ENCODE measurements at places on chromosomes 2 and 18. TPM values are rescaled to one million over a fixed set of nuclear protein-coding genes. Genes with fewer than 3 reads are reported as not detected.

Gene IGFBP5
- polyA plus RNA-seq, result 92.1 TPM

Gene ATG16L1
- 8.7 TPM for polyA plus RNA-seq

Gene TEKT4
- not detected for polyA plus RNA-seq

Gene APLF
- polyA plus RNA-seq, result 0.68 TPM

Gene BZW1
- polyA plus RNA-seq, result 84.7 TPM

Gene RTP5
- polyA plus RNA-seq, result not detected

Gene BCL11A
- 15.2 TPM for polyA plus RNA-seq

Gene KCNK3
- polyA plus RNA-seq, result 2.8 TPM

Gene UGT1A10
- 2.2 TPM for polyA plus RNA-seq

Gene GPR35
- 12.8 TPM for polyA plus RNA-seq

Gene TBR1
- polyA plus RNA-seq, result not detected

Gene CCBE1
- polyA plus RNA-seq, result 0.61 TPM

Gene C1QL2
- polyA plus RNA-seq, result not detected

Gene UGT1A8
- polyA plus RNA-seq, result 2.3 TPM

GRCh38 chr2:120873958-120874887 is 138.6 kb downstream of the GLI2 start:
- no peak for DNase-seq

DNA sequence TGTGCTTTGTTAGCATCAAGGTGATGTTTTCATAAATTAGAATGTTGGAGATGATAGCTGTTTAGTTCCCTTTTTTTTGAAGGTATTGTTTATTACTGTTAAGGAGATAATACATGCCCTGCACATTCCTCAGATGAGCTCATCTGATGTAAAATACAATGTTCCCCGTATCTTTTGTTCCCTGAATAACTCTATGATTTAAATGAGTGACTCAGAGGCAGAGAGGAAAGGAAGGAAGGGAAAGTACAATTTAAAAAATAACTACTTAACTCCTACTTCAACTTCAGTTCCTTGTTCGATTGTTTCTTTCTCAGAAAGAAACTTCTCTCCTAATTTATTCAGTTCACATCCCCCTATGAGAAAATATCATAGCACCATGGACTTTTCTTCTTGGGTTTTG is 208.7 kb downstream of the KCNE4 start:
- DNase-seq, result no peak

GRCh38 chr2:12036640-12036983 is 290.2 kb downstream of the LPIN1 start:
- DNase-seq, result no peak

DNA sequence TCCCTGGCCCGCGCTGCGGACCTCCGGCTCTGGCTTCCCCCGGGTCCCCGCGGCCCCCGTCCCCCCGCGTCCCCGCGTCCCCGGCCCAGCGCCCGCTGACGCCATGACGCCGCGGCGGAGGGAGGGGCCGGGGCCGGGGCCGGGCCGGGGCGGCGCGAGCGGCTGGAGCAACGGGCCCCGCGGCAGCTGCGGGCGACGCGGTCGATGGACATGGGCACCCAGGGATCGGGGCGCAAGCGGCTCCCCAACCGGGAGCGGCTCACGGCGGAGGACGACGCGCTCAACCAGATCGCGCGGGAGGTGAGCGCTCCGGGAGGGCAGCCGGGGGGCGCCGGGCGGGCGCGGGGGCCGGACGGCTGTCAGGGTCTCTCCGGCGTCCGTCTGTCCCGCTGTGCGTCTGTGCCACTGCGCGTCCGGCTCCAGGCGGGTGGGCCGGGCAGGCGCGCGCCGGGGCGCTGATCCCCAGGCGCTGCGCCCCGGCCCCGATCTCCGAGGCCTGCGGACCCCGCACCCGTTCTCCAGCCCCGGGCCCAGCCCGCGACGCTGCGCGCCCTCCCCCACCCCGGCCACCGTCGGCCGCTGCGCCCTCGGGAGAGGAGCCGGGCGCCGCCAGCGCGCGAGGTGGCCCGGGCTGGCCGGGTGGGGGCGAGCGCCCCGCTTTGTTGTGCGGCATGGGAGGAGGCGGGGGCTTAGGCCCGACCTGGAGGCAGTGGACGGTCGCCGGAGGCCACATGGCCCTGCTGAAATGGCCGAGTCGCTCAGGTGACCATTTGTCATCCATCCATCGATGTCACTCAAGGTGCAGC is at the start of gene LRRFIP1:
TSS of gene LRRFIP1 (plus strand) at position 147 of the 806 bp plus-strand sequence. CDS start at position 205, 58 bp downstream.
- peak; percentile 49 for DNase-seq

DNA sequence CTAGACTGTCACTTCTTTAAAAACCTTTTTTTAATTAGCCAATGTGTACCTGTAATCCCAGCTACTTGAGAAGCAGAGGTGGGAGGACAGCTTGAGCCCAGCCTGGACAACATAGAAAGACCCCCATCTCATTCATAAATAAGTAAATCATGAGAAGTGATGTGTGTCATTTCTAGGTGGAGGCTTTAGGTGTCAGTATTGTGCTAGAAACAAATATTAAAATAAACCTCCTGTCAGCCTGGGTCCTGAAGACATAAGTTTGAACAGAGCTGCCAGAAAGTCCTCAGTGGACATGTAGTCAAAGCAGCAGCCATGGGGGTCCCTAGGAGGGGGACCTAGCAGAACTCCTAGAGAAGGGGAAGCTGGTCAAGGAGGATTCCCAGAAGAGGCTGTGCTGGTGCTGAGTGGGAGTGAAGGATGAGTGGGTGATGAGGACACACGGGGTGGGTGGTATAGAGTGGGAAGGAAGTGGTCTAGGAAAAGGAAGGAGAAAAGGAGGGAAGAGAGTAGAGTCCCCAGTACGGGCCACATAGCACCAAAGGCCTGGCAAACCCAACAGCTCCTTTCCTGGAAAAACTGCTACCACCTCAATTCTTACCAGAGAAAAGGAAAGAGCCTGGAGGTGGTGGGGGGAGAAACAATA is 316.6 kb upstream of the NCKAP5 start:
- no peak for DNase-seq

- no peak for DNase-seq
Measured at GRCh38 chr18:13139885-13140450, 78.6 kb upstream of the LDLRAD4 start.

DNA sequence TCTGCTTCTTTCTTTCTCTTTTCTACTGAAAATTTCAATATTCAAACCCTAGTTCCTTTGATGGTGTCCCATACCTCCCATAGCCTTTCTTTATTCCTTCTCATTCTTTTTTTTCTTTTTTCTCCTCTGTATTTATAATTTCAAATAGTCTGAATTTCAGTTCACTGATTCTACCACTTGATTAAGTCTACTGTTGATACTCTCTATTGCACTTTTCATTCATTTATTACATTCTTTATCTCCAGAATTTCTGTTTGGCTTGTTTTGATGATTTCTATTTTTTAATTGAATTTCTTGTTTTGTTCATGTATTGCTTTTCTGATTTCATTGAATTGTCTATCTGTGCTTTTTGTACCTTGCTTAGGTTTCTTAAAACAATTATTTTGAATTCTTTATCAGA is 111.9 kb upstream of the VRK2 start:
- no peak for DNase-seq

- DNase-seq, result no peak
Measured at GRCh38 chr2:70331012-70331411, 29.1 kb upstream of the FAM136A start.

DNA sequence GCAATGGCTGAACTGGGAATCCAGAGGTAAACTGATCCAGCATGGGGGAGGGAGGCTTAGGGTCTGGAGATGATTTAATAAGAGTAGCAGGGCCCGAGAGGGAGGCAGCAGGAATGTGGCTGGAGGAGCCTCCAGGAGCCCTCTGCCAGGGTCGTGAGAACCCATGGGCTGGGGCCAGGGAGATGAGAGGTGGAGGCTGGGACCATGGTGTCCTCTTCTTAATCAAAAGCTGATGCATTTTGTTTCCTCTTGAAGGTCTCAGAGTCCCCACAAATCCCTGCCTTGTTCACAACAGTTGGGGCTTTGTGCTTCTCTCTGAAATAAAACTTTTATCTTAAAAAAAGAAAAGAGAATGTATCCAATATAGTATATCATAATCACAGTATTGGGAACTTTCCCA is 123.7 kb upstream of the ZNF516 start:
- no peak for DNase-seq

DNA sequence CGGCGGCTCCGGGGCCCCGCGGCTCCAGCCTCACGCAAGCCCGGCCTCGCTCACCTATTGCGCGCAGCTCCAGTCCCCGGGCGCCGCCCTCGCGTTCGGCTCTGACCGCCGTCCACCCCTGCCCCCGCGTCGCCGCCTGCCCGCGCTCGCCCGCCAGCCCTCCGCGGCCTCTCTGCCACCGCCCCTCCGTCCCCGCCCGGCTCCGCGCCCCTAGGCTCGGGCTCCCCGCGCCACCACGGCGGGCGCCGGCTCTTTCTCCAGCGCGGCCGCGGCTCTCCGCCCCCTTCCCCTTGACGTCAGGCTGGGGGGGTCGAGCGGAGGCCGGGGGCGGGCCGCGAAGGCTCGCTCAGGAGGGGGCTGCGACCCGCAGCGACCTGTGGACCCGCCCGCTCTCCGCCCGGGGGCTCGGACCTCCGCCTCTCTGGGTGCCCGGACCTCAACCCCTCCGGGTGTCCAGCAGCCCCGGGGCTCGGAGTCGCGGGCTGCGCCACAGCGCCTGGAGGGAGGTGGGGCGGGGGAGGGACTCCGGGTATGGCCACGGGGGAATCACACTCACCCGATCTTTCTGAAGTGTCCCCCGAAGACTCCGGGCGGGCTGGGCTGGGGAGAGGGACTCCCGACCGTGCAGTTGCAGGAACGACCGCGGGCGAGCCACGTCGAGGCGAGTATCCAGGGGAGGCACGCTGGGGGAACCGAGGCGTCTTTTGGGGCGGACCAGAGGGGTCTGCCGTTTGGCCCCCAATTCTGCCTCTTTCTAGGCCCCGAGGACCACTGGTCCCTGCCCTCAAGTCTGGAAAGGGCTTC is at the start of gene SEMA4C:
TSS of gene SEMA4C (minus strand) at position 259 of the 804 bp plus-strand sequence. CDS start 2,194 bp downstream, outside the sequence.
- peak; percentile 61 for DNase-seq

- no peak for DNase-seq
Measured at GRCh38 chr2:202717598-202718310, 83.0 kb downstream of the FAM117B start.

- no peak for DNase-seq
Measured at GRCh38 chr2:121490584-121491133, 40.0 kb upstream of the RNU4ATAC start.

DNA sequence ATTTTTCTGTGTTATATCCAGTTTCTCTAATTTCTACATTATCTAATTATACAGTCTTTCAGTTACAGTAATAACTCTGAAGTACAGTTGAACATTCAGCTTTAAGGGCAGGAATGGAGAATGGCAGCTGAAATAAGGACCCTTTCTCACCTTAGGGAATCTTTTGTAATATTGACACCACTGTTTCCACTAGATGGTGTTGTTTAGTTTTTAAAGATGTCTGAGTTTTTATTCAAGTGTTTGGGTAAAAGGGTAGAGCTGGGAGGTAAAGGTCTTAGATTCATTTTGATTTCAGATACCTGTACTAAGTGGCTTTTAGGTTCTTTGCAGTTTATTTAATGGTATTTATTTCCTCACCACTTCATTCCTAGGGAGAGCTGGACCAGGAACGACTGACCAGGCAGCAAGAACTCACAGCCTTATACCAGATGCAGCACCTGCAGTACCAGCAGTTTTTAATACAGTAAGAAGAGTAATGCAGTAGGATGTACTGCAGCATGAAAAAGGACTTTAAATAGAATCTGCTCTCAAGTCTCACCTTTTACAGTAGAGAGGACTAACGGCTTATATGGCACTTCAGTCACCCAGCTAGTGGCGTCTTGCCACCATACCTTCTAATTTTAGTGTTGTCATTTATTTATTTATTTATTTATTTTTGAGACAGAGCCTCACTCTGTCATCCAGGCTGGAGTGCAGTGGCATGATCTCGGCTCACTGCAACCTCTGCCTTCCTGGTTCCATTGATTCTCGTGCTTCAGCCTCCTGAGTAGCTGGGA is 33.2 kb upstream of the KCNJ13 start:
- no peak for DNase-seq

GRCh38 chr2:147829106-147829505 is 15.7 kb upstream of the ACVR2A start:
- DNase-seq, result no peak

DNA sequence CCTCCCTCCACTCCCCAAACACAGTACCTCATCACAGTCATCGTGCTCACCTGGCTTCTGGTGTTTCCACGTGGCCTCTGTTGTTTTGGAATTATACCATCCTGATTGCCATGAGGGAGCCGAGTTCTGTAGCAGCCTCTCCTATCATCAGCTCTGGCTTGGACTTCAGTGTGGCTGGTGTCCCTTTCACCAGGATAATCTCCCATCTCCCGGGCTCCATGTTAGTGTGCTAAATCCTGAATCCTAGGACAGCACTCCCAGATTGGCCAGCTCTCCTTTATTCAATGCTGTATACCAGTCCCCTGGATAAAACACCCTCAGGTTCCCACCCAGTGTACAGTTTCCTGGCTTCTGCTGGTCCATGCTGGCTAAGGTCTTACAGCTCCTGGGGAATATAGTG is 53.3 kb downstream of the LONRF2 start:
- DNase-seq, result no peak

- no peak for DNase-seq
Measured at GRCh38 chr18:64029096-64029495, 59.2 kb downstream of the SERPINB8 start.

DNA sequence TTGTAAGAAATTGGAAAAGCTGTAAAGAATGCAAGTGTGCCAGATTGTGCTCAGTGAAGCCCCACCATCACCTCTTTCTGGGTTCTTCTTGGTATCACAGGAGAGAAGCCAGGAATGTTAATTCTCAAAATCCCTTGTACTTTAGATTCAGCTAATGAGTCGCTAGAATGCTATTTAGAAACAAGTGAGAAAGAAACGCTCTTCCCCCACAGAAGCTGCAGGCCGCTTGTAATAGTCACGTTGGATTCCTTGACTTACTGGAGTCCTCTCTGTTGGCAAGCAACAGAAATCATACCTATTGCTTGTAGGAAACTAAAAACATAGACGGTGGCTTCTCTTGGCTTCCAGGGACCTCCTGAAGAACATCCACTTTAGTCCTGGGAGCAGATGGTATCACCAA is 375.6 kb upstream of the LRATD1 start:
- no peak for DNase-seq

- DNase-seq, result no peak
Measured at GRCh38 chr18:67041334-67041733, 437.4 kb upstream of the CDH19 start.

- DNase-seq, result no peak
Measured at GRCh38 chr2:134338208-134338607, 84.3 kb downstream of the MGAT5 start.

DNA sequence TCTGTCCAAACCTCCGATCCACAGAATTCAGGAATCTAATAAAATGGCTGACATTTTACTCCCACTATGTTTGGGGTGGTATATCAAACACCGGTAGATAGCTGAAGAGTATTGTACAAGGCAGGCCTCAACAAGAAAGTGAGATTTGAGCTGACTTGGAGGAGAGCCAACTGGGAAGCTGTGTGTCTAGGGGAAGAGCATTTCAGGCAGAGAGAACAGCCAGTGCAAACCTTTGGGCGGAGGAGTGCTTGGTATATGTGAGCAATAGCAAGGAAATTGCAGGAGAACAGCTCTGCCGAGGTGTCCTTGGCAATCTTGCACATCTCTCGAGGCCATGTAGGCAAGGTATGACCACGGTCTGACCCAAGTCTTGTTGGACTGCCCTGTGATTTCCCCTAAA is 1.8 kb upstream of the MERTK start:
- peak; percentile 32 for DNase-seq

- DNase-seq, result no peak
Measured at GRCh38 chr18:60500960-60501359, 128.4 kb upstream of the MC4R start.

GRCh38 chr2:189783927-189784867 is at the start of the genes ORMDL1 and PMS1:
TSS of gene ORMDL1 (minus strand) at chr2:189784339. CDS start at chr2:189782595, 1,744 bp downstream.
TSS of gene PMS1 (plus strand) at chr2:189784450. CDS start at chr2:189791810, 7,360 bp downstream.
- DNase-seq, result peak; percentile 97
